ENCODE measurements at places on chromosomes 3 and 15.

DNA sequence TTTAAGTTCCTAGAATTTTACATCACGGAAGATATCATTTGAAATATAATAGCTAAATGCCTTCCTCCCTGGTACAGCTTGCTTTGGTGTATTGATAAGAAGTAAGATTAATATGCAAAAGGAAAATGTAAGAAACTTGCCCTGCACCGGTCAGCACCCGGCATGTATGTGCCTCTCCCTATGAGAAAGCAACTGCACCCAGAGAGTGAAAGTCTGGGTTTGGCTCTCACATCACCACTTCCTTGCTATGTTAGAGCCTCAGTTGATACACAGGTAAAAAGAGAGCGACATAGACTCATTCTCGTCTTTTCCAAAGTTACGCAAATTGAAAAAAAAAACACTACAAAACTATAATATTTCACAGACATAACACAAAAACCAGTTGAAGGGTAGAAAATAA is 96.7 kb downstream of the FOXP1 start:
- DNase-seq = no peak

DNA sequence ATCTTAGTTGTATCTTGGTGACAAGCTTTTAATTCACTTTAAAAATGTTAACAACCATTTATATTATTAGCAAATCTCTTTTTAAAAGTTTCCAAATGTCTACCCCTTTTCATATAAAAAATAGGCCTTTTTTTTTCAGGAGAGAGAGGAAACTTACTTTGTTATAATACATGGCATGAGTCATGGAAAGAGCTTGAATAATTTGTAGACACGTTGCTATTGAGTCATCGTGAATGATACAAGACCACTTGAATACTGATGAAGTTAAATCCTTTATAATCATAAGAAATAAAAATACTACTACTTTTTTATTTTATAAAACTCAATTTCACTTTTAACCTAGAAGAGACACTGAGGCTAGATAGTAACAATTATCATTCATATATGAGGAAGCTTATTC is 70.3 kb upstream of the BBX start:
- DNase-seq = no peak

DNA sequence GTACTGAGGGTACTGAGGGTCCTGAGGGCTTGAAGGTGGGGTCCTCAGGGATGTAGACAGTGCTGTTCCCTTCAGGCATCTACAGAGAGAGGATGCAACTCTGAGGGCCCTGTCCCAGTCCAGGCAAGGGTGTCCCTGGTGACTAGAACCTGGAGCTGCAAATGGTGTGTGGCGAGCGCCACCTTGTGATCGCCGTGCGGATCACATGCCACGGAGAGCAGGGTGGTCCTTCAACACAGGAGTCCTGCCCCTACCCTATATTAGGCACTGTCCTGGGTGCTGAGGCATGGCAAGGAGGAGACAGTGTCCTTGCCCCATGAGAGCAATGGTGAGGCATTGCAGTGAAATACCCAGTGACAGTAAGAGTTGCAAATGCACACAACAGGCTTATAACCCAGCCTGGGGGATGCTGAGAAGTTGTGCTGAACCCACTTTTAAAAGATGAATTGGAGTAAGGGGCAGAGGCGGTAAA is 23.6 kb downstream of the RHCG start:
- no peak for DNase-seq

- no peak for DNase-seq
These were observed 406.0 kb upstream of the WNT5A start for GRCh38 chr3:55893045-55893664.

DNA sequence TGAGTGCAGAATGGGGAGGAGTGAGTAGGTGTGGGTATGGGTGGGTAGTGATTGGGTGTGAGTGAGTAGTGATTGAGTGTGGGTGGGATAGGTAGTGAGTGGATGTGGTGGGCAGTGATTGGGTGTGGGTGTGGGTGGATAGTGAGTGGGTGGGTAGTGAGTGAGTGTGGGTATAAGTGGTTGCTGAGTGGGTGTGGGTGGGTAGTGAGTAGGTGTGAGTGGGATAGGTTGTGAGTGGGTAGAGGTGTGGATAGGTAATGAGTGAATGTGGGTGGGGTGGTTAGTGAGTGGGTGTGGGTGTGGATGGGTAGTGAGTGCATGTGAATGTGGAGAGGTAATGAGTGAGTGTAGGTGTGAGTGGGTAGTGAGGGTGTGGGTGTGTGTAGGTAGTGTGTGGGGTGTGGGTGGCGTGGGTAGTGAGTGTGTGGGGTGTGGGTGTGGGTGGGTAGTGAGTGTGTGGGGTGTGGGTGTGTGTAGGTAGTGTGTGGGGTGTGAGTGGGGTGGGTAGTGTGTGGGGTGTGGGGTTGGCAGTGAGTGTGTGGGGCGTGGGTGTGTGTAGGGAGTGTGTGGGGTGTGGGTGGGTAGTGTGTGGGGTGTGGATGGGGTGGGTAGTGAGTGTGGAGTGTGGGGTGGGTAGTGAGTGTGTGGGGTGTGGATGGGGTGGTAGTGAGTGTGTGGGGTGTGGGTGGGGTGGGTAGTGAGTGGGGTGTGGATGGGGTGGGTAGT is 5.3 kb downstream of the MINAR1 start:
- no peak for DNase-seq

GRCh38 chr15:39242345-39242744 is 338.5 kb upstream of the THBS1 start:
- no peak for DNase-seq

DNA sequence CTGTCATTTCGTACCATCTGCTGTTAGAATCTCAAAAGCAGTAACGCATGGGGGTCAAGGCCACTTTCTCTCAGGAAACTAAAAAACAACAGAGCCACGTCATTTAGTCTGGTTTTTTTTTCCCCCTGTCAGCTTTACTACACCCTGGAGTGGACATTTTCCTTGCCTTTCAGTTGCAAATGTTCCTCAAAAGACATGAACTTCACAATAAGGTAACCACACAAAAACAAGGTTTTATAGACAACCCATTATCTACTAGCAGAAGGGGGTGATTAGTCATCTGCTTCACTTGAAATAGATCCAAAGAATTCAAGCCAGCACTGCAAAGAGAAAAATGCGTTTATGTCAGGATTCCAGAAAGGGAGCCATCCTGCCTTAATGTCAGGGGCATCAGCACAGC is 171.8 kb upstream of the CDIN1 start:
- DNase-seq = no peak

DNA sequence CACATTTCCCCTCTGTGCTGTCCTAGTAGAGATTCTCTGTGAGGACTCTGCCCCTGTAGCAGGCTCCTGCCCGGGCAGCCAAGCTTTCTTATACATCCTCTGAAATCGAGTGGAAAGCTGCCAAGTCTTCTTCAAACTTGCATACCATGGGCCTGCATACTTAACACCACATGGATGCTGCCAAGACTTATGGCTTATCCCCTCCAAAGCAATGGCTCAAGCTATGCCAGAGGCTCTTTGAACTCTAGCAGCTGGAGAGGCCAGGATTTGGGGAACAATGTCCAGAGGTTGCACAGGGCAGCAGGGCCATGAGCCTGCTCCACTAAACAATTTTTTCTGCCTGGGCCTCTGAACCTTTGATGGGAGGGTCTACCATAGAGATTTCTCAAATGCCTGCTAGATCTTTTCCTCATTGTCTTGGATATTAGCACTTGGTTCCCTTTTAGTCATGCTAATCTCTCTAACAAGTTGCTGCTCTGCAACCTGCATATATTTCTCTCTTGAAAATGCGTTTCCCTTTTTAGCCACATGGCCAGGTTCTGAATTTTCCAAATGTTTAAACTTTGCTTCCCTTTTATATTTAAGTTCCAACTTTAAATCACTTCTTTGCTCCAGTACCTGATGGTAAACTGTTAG is 6.1 kb upstream of the PLSCR4 start:
- no peak for DNase-seq

DNA sequence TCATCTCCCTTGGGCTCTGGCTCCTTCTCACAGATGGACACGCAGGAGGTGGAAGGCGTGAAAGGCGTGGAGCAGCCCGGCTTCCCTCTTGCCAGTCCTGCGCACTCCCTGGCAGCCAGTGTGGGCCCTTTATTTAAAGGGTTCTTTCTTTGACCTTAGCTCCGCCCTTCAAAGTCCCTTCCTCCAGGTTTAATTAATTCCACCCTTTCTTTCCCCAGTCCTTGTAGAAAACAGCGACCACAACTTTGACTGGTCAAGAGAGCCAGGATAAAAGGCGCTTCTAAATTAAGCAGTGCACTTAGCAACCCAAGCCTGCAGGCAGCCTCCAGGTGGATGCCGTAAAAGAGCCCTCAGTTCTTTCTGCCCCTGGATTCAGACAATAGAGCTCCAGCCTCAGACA is at the start of gene HDC:
Gene HDC (minus strand): TSS at position 107 of the 400 bp plus-strand sequence. CDS start 103 bp downstream, at position 4.
- no peak for DNase-seq

- no peak for DNase-seq
These were observed 308.4 kb upstream of the DPH6 start for GRCh38 chr15:35854316-35854715.

DNA sequence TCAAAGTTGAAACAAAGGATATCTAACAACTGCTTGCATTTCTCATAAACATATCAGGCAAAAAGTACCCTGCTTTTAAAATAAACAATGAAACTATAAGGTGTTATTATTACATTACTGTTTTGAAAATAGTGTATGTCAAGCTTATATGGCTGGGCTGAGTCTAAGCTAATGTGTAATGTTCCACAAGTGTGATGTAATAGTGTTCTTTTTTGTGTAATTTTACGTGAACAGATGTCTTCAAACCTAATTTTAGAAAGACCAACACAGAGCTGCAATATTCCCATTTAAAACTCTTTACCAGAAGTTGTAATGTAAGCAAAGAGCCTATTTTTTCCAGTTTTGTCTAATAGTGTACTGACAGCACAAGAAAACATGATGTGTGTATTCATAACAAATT is 34.0 kb downstream of the MINDY2 start:
- DNase-seq = no peak

DNA sequence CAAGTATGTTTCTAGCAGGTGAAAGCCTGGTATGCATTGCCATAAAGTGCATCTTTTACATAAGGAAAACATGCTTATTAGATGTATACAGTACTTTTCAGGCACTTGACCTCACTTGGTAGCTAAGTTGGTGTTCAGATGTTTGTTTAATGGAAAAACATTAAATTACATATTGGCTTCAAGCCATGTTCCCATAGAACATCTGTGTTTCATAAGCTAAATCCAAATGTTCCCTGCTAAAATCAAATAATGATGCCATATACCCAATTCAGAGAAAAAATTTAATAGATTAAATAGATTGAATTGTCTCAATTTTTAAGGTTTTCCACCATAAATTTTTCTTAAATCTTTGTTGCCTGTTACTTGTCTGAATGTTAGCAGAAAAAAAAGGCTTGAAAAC is 19.1 kb upstream of the RPL22L1 start:
- no peak for DNase-seq

DNA sequence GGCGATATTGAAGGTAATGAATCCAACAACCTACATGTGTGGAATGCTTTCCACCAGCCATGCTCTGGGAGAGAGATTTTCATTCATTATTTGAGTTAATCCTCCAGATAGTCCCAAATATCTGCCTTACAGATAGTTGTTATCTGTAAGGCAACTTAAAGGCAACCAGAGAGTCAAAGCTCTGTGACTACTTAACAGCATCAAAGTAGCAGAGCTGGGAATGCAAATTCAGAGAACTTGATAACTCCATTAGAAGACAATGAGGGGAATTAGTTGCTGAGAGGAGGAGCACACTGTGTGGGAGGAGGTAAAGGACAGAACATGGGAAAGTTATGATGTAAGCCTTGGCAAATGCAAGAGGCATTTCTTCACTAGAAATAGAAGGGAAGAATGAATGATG is 10.5 kb upstream of the CRBN start:
- no peak for DNase-seq

- no peak for DNase-seq
These were observed 691.1 kb upstream of the NAALADL2 start for GRCh38 chr3:174168026-174168425.

DNA sequence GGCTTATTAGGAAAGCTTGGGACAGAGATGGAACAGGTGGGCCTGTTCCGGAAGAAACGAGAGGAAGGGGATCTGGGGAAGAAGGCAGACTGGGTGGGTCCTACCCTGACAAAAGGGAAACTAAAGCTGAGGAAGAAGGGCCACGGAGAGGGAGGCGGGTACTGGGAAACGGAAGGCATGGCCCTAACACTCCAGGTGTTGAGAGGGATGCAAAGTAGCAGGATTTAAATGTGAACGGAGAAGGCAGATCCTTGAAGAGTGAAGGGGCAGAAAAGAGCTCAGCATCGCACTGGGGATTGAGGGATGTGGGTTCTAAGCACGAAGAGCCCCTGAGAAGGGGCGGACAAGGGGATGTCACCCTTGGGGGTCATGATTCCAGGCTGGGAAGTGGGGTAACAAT is 735 bp downstream of the STIMATE start:
- DNase-seq = no peak

- no peak for DNase-seq
These were observed 119.1 kb upstream of the PLCL2 start for GRCh38 chr3:16765661-16766060.

DNA sequence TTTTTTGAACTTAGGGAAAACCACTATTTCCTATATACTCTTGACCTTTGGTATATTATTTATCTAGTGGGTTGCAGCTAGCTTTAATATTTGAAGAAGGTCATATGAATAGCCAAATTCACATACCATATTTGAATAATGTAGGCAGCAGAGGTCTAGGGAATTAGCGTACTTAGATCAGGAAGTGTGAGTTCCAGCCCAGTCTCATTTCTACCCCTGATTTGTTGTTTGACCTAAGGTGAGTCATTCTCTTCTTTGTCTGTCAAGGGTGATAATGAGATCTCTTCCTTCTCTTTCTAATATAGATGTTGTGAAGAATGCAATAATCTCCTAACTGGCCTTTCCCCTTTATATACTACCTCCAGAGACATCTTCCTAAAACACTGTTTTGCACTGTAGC is 36.6 kb upstream of the ZPLD1 start:
- DNase-seq = no peak

DNA sequence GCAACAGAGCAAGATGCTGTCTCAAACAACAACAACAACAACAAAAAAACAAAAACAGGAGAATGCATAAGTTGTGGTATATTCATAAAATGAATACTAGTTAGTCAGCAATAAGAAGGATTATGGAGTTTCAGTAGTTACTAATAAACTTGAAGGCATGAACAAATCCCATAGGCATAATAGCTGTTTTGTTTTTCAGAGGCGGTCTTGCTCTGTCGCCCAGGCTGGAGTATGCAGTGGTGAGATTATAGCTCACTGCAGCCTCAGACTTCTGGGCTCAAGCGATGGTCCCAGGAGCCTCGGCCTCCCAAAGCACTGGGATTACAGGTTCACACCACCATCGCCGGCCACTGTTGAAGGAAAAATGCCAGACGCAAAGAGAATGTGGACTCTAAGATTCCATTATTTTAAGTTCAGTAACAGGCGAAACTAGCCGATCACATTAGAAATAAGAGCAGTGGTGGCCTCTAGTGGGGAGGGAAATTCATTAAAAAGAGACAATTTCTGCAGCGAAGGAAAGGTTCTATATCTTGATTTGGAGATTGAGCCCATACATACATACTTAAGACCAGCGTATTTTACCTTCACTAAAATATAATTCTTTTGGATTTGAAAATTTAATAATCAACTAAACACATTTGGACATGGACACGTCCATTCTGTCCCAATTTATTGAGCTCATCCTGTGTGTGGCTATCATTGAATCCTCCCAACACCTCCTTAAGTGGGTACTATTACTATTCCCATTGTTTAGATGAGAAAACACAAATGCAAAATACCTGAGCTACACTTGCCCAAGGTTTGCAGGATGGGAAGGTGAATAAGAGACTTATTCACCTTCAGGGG is 27.4 kb upstream of the HDAC11 start:
- peak; percentile 12 for DNase-seq

- no peak for DNase-seq
These were observed 44.3 kb upstream of the FLNB start for GRCh38 chr3:57963811-57964346.
